ENCODE measurements at places on chromosomes 3 and 15.

DNA sequence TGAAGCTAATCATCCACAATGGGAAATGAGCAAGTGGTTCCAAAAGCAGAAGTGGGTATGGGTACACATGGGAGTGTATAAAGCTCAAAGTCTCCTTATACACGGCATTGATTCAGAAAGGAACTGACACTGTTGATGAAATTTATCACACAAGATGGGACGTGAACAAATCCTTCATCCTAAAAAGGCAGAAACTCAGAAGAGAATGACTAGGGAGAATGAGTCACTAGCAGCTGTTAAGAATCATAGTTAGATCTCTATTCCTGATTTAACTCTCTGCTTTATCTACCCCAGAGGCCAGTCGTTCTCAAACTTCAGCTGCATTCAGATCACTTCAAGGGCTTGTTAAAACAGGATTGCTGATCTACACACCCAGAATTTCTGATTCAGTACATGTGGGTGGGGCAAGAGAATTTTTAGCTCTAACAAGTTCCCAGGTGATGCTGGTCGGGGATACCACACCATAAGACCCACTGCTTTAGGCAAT is 97.7 kb upstream of the PHLDB2 start:
- DNase-seq = no peak

DNA sequence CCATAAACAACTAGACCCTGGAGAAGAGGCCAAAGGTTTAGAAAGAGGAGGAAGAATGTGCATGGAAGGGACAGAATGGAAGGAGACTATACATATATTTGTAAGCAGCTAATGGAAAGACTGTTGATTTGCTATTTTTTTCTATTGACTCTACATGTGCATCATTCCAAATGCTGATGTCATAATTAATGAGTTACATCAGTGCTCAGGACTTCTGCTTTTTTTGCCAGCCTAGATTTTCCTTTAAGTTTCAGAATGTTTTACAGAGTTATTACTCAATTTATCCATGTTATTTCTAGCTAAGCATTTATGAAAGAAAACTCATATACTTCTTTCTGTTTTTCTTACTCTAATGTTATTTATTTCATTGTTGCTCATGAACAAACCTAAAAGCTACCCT is 62.6 kb upstream of the VGLL3 start:
- no peak for DNase-seq

- peak; percentile 94 for DNase-seq
Measured at GRCh38 chr3:184543843-184544512, 17.6 kb upstream of the EPHB3 start.

DNA sequence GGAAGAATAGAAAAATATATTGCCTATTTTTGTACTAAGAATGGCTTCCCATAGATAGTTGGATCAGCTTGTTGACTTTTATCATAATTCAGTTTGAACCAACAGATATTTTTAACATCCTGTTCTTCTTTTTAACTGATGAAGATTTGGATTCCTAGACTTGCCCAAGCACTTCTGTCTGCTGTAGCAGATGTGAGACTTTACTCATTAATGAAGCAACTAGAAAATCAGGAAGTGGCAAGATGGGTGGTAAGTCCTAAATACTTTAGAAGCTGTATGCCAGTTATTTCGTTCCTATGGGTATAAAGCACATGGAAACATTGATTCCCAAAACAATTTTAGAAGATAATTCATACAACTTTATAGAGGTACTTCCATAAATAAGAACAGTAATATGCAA is 8.4 kb downstream of the PIGB start:
- no peak for DNase-seq

GRCh38 chr3:144491333-144491732 is 519.7 kb downstream of the DIPK2A start:
- DNase-seq = no peak

GRCh38 chr3:182636646-182637045 is 156.7 kb upstream of the ATP11B start:
- no peak for DNase-seq

GRCh38 chr3:63921741-63922482 is 9.7 kb upstream of the SCAANT1 start:
- no peak for DNase-seq

GRCh38 chr3:9122732-9123364 is 126.6 kb downstream of the SRGAP3 start:
- no peak for DNase-seq

DNA sequence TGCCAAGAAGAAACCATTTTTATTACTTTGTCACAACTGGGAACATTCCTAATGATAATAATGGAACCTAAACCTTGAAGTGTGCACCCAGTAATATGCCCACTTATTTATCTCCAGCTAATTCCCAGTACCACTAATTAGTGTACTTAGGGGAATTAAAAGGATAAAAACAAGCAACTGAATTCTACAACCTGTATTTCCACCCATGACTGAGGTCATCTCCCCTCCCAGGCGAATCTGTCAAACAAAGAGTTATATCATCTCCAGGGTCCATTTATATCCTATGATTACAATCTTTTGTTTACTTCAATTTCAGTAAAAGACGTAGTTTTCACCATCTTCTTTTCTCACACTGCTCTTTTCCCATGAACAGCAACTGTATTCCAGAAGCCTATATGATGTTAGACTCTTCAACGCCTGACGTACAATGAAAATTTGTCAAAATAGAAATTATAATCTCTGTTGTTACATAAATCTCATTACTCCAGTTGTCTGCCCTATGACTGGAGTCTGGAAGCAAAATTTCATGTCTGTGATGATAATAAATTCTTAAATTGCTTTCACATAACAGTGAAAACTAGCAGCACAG is 177.6 kb downstream of the GOLIM4 start:
- DNase-seq = no peak

DNA sequence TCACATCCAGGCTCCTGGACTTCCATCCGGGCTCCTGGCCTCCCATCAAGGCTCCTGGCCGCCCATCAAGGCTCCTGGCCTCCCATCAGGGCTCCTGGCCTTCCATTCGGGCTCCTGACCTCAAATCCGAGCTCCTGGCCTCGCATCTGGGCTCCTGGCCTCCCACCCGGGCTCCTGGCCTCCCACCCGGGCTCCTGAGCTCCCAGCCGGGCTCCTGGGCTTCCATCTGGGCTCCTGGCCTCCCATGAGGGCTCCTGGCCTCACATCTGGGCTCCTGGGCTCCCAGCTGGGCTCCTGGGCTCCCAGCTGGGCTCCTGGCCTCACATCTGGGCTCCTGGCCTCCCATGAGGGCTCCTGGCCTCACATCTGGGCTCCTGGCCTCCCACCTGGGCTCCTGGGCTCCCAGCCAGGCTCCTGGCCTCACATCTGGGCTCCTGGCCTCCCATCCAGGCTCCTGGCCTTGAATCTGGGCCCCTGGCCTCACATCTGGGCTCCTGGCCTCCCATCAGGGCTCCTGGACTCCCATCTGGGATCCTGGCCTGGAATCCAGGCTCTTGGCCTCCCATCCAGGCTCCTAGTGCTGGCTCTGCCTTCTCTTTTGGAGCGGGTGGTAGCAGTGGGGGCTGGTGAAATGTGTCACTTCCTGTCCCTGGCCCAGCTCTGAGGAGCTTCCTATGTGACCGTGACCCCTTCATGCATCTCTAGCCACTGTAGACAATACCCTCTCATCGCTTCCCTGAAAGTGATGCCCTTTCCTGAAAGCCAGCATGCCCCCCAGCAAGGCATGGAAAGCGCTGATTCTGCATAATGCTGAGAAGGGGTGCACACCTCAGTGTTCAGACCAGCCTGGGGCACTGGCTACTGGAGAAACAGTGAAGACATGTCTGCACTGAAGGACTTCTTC is 62.7 kb upstream of the BLM start:
- no peak for DNase-seq
